ENCODE measurements at places on chromosomes 4 and X.

- DNase-seq: peak; percentile 30
These were observed 77.3 kb upstream of the TMEM47 start for GRCh38 chrX:34734383-34734782.

- no peak for DNase-seq
These were observed 64.2 kb downstream of the MAGEA10 start for GRCh38 chrX:152074163-152074562.

DNA sequence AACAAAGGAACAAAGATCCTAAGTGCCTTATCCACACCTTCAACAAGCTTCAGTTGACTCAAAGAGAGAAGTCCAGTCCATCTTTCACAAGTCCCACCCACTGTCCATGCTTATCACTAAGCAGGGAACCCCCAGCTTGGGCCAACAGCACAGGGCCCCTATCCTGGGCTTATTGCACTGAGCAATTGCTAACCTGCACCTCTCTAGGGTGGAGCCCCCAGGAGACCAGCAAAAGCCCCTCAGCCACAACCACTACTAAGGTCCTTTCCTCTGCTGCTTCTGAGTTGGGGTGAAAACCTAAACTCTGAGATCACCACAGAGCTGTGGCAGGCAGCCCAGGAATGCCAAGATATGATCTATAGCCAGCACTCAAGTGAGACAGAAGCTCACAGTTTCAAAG is 96.7 kb upstream of the PBDC1 start:
- no peak for DNase-seq

- DNase-seq: peak; percentile 10
These were observed 53.9 kb upstream of the KIAA1210 start for GRCh38 chrX:119181491-119181890.

DNA sequence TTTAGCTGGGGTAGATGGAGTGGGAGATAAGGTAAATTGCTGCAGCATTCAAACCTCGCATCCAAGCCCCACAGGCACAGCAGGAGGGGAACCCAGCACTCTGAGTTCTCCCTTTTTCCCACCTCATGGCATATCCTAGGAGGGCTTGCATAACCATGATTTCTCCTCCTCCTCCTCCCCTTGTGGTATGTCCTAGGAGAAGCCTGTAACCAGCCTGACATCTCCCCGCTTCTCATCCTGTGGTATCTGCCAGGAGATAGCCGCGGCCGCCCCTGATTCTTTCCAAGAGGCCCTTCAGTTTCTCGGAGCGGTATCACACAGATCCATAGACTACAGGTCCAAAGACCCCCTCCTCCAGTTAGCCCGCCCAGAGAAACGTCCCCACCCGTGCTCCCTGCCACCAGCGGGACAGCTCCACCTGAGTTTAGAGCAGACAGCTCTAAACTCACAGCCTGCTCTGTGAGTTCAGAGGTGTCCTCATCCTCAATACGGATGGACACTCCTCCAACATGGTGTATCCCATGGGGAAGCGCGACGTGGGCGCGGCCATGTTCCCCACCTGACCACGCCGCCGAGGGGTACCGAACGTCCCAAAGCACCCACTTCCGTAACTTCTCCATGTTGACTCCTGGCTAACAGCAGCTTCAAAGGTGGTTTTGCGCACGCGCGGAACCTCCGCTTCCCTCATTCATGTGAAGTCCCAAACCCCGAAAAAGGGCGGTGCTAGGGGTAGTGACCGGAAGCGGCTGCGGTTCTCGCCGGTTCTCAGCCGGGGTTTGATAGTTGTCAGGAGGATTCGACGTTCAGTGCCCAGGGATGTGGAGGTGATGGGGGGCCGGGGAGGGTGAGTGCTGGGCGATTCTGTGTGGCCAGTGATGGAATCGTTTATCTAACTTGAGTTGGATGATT is at the start of gene ZNF81:
Gene ZNF81 (plus strand): TSS at position 739 of the 909 bp plus-strand sequence. CDS start 9,366 bp downstream, outside the sequence.
- DNase-seq: peak; percentile 90

DNA sequence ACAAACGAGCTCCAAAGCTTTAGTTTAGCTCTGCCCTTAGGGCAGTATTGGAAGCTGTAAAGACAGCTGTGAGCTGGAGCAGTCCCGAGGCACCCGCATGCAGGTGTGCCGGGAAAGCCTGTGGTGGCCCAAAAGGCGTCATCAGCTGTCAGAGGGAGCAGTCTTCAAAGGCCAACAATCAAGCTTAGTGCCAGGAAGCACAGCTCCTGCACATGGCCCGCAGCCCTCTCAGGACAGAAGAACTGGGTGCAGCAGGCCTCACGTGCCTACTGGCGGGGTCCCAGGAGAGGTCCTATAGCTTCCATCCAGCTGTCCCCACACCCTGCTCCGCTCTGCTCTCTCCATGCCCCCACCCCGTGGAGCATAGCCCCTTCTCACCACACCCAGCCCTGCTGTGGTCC is 92.2 kb upstream of the TRIM2 start:
- DNase-seq: no peak

DNA sequence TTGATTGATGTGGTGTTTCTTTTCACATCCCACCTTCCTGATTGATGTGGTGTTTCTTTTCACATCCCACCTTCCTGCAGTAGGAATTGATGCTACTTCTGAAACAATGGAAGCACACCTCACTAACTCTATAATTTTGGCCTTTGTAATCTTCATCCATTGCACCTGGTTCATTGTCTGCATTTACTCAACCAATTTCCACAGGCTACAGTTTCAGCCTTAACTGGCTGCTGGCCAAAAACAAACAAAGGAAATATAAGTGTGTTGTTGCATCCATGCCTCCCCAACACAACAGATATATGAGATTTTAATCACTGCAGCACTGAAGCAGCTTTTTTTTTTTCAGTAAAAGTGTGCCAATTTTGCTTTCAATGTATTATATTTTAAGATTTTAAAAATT is 867.6 kb upstream of the PCDH7 start:
- DNase-seq: no peak

GRCh38 chrX:120428309-120428708 is 40.8 kb downstream of the LAMP2 start:
- no peak for DNase-seq

- peak; percentile 14 for DNase-seq
These were observed 15.5 kb downstream of the CPE start for GRCh38 chr4:165394275-165394674.

GRCh38 chrX:41332408-41333002 is 1.5 kb upstream of the DDX3X start:
- no peak for DNase-seq

DNA sequence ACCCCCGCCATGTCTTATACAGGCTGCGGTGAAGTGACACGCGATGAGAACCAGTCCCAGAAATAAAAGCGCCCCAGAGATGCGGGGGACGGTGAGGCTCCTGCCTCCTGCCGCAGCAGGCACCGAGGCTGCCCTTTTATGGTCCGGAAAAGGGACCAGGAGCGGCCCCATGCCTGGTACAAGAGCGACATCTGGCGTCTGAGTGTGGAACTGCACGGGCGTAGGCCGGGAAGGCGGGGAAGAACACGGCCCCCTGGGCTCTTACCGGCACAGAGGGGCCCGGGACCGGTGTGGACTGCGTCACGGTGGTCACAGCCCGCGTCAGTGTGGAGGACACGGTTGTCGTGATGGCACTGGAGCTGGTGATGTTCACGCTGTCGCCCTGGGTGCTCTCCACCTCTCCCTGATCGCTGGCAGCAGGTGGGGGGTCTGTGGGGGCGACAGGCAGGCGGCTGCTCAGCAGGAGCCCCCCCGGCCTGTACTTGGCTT is 8.9 kb upstream of the RENBP start:
- peak; percentile 81 for DNase-seq

GRCh38 chr4:141328560-141329173 is 108.0 kb downstream of the ZNF330 start:
- DNase-seq: no peak

DNA sequence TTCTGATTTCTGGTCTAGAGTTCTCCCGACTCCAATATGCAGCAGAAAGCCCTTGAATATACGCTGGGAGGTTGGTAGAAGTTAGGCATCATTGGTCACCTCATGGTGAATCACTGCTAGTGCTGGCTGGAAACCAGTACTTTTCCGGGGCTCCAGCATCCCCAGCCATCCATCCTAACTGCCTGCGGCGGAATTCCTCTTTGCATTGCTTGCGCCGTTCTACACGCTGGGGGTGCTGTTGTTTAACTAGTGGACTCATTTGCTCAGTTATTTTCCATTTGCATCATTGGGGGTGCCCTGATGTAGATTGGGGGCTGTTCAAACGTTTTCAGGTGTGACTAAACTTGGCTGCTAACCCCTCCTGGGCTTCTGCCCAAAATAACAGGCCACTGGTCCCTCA is 23.3 kb upstream of the GPR50 start:
- DNase-seq: peak; percentile 13

GRCh38 chr4:177460460-177460859 is 18.2 kb upstream of the AGA start:
- no peak for DNase-seq

GRCh38 chrX:130552444-130553073 is 150.8 kb downstream of the RBMX2 start:
- DNase-seq: no peak

DNA sequence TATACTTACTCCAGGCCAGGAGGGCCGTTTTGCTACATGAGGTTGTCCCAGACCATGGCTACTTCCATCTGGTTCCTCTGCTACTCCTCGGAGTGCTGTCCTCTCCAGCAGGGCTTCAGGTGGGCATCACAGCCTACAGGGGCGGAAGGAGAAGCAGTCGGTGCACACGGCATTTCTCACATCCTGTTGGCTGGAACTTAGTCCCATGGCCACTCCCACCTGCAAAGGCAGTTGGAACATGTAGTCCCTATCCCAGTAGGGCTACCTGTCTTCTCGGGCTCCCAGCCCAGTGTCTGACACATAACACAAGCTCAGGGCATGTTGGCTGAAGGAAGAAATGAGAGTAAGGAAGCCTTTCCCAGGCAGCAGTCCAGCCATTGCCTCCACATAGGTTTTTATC is 7.7 kb upstream of the STK32B start:
- DNase-seq: no peak

DNA sequence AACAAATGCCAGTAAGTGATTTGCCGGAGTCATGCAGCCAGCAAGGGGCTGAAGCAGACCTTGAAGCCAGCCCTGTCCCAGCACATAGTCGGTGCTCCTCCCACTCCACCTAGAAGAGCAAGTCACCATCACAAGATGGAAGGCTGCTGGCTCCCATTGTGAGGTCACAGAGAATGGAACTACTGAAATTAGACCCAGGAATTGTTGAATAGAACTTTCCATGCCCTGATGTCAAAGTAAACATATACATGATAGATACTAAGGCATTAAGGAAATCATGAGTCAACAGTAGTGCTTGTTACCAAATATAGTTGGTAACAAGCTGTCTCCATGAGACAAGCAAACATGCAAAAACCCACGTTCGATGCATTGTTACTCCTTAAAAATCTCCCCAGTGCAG is 177.1 kb upstream of the MID1 start:
- DNase-seq: no peak

DNA sequence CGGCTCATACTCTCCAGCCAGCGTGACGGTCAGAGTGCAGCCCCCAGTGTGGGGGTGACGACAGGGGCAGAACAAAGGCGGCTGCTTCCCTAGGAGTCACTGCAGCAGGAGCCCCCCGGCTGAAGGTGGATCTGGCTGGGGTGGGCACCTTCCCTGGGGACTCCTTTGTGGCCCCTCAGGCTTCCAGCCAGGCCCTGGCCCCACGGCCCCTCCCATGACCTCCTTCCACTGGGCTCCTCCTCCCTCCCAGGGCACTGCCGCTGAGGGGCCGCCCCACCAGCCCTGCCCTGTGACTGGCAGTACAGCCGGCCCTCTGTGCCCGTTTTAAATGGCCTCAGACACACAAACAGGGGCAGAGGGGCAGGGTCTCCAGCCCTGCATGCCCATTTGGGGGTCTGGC is 61.9 kb downstream of the FAM53A start:
- no peak for DNase-seq

- no peak for DNase-seq
These were observed 175.4 kb upstream of the PSAPL1 start for GRCh38 chr4:7610022-7610670.

DNA sequence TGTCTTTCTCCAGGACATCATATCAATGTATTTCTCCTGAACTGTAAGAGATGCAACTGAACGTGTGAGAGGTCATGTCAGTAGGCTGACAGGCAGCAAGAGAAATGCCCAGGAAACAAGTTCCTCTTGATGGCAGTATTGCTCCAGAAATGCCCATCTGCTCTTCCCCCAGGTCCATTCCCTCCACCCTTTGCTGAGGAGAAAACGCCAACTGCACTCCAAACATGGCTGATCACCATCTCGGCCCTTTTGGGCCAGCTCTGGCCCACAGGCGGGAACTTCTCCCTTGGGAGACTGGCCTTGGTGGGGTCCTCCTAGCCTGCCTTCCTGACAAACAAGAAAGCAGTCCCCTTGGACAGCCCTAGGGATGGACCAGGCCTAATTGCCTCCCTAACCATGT is 276.5 kb upstream of the AGTR2 start:
- DNase-seq: no peak

DNA sequence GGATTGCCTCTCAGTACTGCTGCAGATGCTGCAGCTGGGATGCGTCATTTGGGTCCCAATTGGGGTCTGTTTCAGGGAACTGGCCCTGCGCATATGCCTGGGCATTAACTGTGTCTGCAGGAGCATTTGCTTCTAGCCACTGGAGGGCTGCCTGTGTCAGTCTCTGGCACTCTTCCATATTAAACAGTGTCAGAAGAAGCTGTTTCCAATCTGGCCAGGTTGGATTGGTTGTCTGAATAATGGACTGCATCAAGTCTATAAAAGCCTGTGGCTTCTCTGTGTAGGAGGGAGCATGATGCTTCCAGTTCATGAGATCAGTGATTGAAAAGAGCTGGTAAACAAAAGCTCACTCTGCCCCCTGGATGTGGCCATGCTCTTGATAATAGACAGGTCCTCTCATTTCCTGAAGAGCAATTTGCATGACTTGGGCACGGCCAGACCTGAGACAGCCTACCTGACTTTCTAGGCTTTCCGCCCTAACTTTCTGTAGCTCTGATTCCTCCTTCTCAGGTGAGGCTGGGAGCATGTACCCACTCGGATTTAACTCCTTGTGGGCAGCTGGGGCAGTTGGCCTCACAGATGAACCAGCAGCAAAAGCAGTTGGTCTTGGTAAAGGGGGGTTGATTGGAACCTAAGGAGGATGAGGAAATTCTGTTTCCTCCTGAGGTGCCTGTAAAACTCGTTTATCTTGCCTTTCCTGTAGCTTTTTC is 29.2 kb downstream of the SULT1E1 start:
- no peak for DNase-seq

- DNase-seq: peak; percentile 10
These were observed 41.6 kb upstream of the HMX1 start for GRCh38 chr4:8913121-8913857.

DNA sequence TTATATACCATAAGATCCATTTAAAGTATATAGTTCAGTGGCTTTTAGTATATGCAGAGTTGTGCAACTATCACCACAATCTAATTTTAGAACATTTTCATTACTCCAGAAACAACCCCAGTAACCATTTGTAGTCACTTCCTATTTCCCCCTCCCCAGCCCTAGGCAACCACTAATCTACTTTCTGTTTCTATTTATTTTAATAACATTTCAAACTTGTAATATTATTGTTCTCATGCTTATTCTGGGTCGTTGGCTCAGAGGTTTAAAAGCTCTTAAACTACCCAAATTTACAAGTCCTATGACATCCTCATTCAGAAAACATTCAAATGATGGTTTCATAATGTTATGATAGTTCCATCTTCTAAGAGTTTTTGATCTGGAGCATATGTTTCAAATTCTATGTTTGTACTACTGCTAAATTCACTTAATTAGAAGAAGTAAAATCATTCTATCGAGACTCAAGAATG is 18.4 kb downstream of the XIAP start:
- DNase-seq: no peak

- DNase-seq: no peak
These were observed 47.1 kb upstream of the TSPAN7 start for GRCh38 chrX:38514016-38514854.

- DNase-seq: no peak
These were observed 333.8 kb upstream of the PCDH7 start for GRCh38 chr4:30386266-30386895.

- DNase-seq: no peak
These were observed 87.5 kb upstream of the UXT start for GRCh38 chrX:47746446-47746845.

Data from AG20443 (cell line).